CD4-positive, alpha-beta T cell treated with Interleukin-17A for 4 hours (primary cell): ENCODE measurements at places on chromosomes 12 and 14.
A peak's percentile ranks its signal among the peaks of the same experiment; 100 is the strongest.

- DNase-seq, result no peak
Measured at GRCh38 chr12:121330195-121330594, 22.0 kb downstream of the ANAPC5 start.

GRCh38 chr12:104435175-104435574 is 21.6 kb upstream of the CHST11 start:
- DNase-seq, result no peak

DNA sequence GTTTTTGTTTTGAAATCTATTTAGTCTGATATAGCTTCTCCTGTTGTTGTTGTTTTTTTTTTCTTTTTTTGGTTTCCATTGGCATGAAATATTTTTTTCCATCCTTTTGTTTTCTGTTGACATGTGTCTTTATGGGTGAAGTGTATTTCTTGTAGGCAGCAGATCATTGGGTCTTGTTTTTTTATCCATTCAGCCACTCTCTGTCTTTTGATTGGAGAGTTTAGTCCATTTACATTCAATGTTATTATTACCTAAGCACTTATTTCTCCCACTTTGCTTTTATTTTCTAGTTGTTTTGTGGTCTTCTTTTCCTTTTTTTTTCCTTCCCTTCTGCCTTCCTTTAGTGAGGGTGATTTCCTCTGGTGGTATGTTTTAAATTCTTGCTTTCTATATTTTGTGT is 193.6 kb upstream of the TMEM260 start:
- DNase-seq, result no peak

DNA sequence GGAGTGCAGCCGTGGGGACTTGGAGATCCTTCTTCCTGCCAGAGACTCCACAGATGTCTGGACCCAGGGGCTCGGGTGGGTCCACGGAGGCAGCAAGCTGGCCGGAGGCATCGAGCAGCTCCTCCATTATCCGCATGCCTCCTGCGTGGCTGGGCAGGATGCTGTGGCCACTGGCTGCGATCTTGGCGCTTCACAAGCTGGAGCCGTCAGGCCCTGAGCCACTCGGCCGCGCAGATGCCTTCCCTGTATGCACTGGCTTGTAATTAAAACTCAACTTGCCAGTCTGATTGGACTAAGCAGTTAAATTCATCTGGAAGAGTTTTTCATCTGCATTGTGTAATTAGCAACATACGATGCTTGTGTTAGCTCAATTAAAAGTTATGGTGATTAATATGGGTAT is 151.5 kb downstream of the AACS start:
- no peak for DNase-seq

GRCh38 chr12:56350662-56351061 is 9.2 kb downstream of the STAT2 start:
- no peak for DNase-seq

DNA sequence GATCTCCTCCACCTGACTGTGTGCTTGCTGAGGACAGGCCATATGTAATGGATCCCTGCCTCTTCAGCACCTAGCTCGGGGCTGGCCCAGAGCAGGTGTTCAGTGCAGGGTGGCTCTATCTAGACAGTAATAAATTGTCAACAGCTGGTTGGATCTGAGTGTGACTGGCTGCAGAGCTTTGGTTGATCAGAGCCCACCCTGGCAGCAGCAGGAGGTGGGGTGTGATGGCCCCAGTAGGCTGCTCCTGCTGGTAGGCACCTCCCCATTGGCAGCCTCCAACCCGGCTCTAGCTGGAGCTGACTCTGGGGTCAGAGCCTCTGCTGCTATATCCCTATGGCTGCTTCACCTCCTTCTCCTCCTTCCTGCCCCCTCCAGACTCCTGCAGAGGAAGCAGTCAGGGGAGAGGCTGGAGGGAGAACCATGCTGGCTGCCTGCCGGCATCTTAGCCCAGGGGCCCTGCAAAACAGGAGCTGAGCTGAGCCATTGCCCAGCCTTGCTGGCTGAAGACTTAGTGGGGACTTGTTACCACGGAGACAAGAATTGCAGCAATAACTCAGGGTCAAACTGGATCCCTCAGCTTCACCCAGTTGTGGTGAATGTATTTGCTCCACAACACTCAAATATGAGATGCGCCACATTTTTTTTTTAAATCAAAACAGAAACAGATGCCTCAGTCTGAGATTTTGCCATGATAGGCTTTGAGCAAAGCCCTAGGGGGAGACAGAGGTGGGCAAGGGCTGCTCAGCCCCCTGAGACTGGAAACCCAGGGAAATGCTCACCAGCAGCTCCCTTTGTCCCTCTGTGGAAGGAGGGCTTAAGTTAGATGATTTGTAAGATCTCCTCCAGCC is 22.2 kb downstream of the TMEM63C start:
- DNase-seq, result no peak

- no peak for DNase-seq
Measured at GRCh38 chr12:94062796-94063635, 85.4 kb upstream of the PLXNC1 start.

DNA sequence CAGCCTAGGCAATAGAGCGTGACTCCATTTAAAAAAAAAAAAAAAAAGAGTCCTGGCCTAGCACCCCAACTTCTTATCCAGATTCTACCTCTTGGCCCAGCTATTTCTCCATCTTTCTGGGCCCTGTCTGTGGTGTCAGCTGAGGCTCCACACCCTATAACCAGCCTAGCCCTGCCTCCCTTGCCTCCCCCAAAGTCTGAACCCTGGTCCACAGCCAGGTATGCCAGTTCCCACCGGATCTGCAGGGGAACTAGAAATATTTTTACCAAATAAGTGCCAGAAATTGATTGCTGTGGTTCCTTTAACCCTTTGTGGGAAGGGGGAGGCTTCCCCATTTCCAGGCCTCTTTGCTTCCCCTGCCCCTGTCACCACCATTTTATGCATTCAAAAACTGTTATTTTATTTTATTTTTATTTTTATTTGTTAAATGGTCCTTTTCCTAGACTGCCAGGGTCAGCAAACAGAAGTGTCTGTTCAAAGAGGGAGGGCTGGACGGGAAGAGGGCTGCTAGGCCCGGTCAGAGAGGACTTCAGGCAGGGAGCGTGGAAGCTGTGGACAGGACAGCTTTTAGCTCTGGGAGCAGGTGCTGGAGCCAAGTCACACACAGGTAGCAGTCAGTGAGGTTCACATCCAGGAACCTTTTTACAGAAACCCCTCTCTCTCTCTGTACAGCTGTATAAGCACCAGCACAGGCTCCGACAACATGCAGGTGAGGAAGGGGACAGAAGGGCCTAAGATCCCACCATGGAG is 23.2 kb downstream of the TTC9 start:
- DNase-seq, result no peak

DNA sequence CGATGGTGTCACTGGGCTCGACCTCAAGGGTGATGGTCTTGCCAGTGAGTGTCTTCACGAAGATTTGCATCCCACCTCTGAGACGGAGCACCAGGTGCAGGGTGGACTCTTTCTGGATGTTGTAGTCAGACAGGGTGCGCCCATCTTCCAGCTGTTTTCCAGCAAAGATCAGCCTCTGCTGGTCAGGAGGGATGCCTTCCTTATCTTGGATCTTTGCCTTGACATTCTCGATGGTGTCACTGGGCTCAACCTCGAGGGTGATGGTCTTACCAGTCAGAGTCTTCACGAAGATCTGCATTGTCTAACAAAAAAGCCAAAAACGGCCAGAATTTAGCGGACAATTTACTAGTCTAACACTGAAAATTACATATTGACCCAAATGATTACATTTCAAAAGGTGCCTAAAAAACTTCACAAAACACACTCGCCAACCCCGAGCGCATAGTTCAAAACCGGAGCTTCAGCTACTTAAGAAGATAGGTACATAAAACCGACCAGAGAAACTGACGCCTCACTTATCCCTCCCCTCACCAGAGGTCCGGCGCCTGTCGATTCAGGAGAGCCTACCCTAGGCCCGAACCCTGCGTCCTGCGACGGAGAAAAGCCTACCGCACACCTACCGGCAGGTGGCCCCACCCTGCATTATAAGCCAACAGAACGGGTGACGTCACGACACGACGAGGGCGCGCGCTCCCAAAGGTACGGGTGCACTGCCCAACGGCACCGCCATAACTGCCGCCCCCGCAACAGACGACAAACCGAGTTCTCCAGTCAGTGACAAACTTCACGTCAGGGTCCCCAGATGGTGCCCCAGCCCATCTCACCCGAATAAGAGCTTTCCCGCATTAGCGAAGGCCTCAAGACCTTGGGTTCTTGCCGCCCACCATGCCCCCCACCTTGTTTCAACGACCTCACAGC is 717 bp downstream of the UBC start:
- peak; percentile 95 for DNase-seq

DNA sequence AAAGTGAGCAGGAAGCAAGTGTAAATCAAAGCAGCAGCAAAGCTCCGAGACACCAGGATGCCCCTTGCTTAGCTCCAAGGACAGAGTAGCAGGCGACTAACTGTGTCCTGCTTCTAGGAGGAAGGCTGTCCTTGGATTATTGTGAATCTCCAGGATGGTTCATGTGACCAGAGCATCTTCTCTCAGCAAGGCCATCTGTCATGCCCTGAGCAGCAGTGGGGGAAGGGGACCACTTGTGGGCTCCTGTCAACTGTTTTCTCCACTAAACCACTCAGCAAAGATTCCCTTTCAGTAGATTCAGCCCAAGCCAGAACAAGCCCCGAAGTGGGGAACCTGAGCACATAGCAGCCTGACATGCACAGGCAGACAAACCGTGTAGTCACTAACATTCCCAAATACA is 19.4 kb downstream of the MAP3K9 start:
- no peak for DNase-seq

- no peak for DNase-seq
Measured at GRCh38 chr14:38243696-38244240, 12.1 kb downstream of the CLEC14A start.

DNA sequence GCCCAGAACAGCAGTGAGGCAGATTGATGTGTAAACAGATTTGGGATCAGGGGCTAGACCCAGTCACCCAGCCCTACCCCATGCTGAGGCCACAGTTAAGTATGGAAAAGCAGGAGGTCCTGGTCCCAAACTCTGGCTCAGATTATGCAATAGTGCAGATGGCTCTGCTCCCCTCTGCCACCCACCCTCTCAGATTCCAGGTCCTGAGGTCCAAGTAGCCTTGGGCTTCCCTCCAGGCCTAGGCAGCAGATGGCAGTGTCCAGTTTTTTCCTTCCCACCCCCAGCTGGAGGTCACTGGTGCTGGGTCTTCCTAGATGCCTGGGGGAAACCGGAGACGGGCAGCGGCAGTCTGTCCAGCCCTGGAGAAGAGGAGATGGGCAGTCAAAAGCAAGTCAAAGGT is 2.8 kb upstream of the DHH start:
- no peak for DNase-seq

- DNase-seq, result no peak
Measured at GRCh38 chr12:92470608-92471021, 232.2 kb upstream of the PLEKHG7 start.

- DNase-seq, result no peak
Measured at GRCh38 chr14:20412411-20412810, 890 bp downstream of the TEP1 start.

GRCh38 chr12:57069523-57069922 is 9.1 kb downstream of the NEMP1 start:
- DNase-seq, result peak; percentile 74

DNA sequence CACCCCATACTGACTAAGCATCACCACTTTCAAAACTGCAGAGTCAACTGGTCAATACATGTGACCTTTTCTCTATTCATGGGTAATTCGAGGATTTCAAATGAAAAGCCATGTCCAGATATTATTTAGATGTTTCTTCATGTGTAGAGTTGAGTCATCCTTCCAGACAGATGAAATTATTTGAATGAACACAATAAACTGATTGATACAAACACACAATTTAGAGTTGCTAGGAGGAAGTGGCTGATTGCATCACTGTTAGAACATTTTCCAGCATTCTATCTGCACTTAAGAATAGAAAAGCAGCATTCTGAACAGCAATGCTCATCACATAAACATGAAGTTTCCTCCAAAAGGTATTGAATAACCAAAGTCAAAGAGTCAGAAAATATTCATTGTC is 273.5 kb upstream of the SOX5 start:
- DNase-seq, result no peak

- DNase-seq, result no peak
Measured at GRCh38 chr14:71804992-71805391, 127.2 kb upstream of the RGS6 start.

- no peak for DNase-seq
Measured at GRCh38 chr12:123798518-123798917, 36.4 kb downstream of the DNAH10 start.

GRCh38 chr12:90854136-90854689 is 100.8 kb downstream of the CCER1 start:
- DNase-seq, result peak; percentile 3

DNA sequence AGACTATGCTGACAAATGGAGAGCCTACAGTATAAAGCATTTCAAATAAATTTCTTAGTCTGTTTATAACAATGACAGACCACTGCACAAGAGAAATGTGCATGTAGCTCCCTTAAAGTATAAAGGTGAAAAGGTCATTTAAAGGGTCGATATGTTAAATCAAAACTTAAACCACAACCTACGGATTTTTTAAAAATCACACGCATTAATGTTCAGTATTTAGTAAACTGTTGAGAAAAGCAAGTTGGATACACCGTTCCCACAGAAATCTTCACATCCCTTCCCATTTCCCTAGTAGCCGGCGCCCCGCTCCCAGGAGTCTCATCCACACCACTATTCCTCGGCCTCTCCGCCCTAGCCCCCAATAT is 614 bp downstream of the FKBP3 start:
- no peak for DNase-seq
